ENCODE measurements at places on chromosomes 12 and 14.

DNA sequence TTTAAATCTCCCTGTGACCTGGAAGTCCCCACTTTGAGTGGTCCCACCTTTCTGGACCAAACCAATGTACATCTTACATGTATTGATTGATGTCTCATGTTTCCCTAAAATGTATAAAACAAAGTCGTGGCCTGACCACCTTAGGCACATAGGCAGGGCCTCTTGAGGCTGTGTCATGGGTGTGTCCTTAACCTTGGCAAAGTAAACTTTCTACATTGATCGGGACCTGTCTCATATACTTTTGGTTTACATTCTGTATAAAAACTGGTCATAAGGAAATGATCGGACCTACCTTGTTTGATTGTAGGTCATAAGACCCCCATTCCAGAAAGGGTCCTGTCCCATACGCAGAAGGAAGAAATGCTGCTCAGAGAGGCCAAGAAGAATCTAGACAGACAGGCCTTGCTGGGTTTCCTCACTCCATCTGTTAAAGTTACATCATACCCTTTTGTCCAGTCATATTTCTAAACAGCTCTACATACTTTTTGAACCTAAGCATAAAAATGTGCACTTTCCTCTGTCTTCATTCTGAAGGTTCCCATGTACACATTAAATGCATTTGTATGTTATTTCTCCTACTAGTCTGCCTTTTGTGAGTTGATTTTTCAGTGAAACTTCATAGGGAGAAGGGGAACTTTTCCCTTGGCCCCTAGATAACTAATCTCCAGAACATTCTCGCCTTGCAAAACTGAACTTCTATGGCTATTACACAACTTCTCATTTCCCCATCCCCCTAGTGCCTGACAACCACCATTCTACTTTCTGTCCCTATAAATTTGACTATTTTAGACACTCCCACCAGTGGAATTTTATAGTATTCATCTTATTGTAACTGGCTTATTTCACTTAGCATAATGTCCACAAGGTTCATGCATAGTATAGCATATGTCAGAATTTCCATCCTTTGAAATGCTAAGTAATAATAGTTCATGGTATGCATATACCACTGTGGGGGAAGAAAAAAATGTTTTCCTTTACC is 30.2 kb upstream of the CPM start:
- DNase-seq, result no peak

- no peak for DNase-seq
These were observed 1.2 kb downstream of the TMEM120B start for GRCh38 chr12:121713793-121714192.

DNA sequence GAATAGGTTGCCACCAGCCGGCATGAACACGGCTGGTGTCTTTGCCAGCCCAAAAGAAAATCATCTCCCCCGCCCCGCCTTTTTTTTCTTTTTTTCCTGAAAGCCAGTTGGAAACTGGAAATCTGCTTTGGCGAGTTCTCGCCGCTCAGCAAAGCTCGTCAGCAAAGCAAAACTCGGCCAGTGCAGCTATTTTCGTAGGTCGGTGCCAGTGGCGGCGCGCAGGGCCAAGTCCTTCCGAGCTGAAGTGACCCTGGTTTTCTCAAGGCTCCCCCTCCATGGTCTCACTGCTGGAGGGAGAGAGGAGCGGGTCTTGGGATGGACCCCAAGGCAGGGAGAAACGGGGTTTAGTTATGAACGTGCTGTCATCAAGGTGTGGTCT is 248.4 kb upstream of the RTL1 start:
- DNase-seq, result no peak

DNA sequence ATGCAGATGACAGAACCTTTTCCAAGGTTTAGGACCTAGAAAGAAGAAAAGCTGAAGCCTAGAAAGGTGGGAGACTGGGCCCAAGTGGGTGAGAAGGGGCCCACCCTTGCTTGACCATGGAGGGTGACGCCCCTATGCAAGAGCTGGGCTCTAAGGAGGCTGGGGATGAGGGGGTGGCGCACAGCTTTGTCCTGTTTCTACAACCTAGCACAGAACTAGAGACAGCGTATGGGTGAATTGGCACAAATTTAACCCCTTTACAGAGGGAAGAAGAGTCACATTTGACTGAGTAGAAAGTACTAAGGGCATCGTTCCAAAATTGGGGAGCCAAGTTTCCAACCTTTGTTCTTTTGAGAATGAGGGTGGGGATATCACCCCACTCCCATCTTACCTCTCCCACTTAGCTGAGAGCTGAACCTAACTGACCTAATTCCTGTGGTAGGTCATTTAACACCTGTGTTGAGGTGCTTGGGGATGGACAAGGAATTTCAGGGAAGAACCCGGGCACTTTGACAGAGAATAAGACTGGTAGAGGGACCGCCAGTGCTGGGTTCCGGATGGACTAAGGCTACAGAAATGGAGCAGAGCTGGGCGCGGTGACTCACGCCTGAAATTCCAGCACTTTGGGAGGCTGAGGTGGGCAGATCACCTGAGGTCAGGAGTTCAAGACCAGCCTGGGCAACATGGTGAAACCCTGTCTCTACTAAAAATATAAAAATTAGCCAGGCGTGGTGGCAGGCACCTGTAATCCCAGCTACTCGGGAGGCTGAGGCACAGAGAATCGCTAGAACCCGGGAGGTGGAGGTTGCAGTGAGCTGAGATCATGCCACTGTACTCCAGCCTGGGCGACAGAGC is 5.2 kb downstream of the NFKBIA start:
- DNase-seq, result no peak

- DNase-seq, result peak; percentile 73
These were observed 9.5 kb upstream of the CSAD start for GRCh38 chr12:53190108-53190729.

DNA sequence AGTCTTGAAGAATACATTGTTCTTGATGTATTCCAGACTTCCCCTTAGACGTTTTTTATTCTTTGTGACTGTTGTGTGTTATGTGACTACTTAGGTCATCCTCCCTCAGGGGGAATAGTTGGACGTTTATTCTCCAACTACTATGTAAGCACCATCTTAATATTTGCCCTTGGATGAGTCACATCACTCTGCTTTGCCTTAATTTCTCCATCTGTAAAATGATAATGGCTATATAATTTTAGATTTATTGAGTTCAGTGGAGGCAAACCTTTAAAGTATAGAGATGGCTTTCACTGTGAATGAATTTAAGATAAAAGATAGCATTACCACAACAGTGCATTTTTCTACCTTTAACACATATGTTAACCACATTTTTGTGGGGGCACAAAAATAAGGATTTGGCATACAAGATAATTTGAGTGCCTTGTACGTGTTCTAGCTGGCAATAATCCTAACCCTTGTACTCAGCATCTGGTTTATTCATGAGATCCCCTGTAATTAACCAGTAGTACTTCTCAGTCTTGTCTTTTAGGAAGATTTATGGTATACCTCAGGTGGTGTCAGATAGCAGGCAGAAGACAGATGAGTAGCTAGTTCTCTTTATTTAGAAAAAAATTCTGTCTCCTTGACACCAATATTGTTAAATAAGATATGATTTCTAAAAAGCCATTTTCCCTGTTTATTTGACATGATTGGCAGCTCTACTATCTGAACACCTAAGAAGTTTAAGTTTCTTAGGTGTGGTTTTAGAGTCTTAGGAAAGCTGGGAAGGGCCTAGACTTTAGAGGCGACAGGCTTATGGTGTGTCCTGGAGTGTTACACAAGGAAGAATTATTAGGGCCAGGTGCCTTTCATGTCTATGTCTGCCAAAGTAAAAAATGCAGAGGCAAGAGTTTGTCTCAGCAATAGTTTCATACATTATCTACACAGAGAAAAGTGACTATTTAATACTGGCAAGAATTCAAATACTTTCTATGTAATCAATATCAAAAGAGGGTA is 152.3 kb downstream of the RAD51B start:
- no peak for DNase-seq

GRCh38 chr12:48105321-48105866 is 485 bp downstream of the SENP1 start:
- no peak for DNase-seq

- DNase-seq, result no peak
These were observed 66.6 kb downstream of the FLRT2 start for GRCh38 chr14:85596562-85596961.

DNA sequence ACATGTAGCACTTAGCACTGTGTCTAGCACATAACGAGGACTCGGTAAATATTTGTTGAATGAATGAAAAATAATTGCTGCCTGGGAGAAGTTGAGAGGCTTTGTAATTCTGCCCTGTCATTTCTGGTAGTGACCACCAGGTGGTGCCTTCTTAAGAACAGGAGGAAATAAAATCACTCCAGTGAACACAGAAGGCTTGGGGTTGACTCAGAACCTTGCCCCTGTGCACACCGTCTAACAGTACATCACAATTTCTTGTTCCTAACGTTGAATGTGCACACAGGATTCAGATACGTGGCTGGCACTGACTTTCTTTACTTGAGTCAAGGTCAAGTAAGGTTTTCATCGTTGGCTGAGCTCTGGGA is 91.8 kb downstream of the RGS6 start:
- DNase-seq, result peak; percentile 53

DNA sequence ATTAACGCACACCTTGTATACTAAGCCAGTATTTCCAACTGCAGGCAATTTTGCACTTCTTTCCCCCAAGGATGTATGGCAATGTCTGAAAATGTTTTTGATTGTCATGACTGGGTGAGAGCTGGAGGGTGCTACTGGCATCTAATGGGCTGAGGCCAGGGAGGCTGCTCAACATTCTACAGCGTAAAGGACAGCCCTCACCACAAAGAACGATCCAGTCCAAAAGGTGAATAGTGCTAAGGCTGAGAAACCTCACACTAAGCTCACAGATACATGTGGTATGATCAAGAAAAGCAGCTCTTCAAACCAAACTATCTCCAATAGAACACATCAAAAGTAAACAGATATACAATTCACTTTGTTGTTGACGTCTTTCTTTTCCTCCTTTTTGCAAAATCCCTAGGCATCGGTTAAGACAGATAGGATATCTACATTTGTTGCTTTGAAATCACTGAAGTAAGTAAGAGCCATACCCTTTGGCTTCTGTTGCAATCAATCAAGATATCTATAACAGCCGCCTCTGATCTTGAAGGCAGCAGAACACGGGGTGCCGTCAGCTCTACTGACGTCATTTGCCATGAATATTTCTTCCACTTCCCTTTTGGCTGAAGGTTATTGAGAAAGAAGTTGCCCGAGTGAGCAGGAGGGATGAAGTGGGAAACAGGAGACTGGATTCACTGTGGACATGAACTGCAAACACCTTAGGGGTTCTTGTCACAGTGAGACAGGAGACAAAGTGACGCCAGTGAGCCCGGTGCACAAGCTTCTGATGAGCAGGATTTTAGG is 218.3 kb downstream of the FOXN3 start:
- DNase-seq, result no peak

- DNase-seq, result peak; percentile 19
These were observed 91.7 kb upstream of the SEL1L start for GRCh38 chr14:81625343-81625742.

DNA sequence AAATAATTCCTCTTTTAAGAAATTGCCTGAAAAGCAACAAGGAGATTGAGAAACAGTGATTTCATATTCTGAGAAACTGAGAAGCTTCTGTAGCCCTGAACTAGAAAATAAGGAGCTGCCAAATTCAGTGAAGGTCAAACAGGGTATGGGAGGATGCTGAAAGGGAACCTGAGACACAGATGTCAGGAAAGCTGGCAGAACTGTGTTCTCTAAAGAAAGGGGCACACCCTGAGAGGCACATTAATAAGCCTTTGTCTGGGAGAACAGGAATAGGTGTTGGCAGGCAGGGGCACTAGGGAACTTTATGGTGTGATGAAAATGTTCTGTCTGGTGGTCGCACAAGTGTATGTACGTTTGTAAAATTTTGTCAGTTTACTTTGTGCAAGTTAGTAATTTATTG is 29.6 kb downstream of the VRK1 start:
- DNase-seq, result no peak

DNA sequence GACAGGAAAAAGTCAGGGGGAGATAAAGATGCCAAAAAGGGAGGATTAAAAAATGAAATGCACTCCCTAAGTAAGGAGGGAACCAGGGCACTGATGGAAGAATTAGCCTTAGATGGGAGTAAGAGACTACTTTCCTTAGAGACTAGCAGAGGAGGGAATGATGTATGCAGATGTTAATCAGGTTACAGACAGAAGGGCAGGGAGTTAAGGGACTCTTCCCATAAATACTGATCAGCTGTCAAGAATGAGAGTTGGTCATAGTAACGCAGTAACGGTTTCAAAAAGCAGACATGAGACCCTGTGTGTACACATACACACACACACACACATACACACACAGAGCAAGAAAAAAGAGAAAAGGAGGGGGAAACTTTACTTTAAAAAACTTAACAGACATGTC is 93.4 kb downstream of the PHLDA1 start:
- DNase-seq, result no peak

DNA sequence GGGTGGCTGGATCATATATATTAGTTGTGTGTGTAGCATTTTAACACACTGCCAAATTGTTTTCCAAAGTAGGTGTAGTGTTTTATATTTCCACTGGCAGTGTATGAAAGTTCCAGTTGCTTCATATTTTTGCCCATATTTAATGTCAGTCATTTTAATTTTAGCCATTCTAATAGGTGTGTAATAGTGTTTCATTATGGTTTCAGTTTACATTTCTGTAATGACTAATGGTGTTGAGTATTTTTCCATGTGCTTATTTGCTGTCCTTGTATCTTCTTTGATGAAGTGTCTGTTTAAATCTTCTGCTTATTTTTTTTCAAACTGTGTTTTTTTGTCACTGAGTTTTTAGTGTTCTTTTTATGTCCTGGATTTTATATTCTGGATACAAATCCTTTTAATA is 8.7 kb downstream of the TBC1D15 start:
- DNase-seq, result no peak

GRCh38 chr12:30859226-30859625 is 67.3 kb upstream of the TSPAN11 start:
- DNase-seq, result no peak

- no peak for DNase-seq
These were observed 119.7 kb downstream of the CAPZA3 start for GRCh38 chr12:18857656-18858055.

GRCh38 chr14:73266317-73266716 is 29.0 kb downstream of the PAPLN start:
- no peak for DNase-seq

DNA sequence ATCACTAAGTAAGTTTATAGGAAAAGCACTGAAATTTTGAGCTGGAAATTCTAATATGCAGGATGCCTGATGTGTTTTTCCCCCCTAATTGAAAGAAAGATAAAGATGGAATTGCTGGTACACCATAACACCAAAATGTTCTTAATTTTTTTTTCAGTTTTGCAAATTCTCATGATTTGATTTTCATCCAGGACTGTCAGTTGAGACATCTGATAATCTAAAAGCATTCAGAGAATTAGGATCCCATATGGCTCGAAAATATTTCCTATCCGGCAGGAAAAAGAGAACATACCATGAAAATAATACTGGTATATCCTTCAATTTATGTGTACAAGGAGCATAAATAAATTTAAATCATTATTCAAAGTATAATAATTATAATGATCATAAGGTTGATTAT is 452.1 kb downstream of the APAF1 start:
- no peak for DNase-seq

Measured in HEK293T (cell line).